ENCODE measurements at places on chromosomes 13 and 19.

DNA sequence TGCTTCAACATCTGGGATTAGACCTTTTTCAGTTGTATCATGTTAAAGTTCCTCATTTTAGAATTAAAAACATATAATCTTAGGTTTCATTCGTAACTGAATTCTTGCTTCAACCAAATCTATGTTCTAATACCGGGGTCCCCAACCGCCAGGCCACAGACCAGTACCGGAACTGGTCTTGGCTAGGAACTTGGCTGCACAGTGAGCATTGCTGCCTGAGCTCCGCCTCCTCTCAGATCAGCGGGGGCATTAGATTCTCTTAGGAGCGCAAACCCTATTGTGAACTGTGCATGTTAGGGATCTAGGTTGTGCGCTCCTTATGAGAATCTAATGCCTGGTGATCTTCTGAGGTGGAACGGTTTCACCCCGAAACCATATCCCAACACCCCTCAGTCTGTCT lies 19.2 kb downstream of the ITM2B start:
- DNase-seq: no peak

DNA sequence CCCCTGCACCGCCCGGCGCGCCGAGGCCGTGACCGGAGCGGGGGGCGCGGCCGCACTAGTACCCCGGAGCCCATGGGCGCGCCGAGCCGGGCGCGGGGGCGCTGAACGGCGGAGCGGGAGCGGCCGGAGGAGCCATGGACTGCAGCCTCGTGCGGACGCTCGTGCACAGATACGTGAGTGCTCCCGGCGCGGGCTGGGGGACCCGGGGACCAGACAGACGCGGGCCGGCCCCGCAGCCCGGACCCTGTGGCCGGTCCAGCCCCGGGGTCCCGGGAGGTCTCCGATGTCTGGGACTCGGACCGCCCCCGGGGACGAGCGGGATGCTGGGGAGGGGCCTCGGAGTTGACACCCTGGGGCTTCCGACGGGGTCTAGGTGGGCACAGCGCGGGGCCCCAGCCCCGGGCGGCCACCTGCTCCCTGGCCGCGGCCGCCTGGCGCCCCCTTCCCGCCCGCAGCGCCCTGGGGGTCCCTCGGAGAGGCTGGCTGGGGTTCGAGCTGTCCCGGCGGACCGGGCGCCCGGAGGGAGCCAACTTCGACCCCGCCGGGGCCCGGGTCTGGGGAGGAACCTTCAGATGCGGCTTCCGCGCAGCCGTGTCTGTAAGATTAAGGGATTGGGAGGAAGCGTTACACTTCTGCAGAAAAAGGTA lies 568 bp downstream of the ATP11A start:
- peak; percentile 75 for DNase-seq

DNA sequence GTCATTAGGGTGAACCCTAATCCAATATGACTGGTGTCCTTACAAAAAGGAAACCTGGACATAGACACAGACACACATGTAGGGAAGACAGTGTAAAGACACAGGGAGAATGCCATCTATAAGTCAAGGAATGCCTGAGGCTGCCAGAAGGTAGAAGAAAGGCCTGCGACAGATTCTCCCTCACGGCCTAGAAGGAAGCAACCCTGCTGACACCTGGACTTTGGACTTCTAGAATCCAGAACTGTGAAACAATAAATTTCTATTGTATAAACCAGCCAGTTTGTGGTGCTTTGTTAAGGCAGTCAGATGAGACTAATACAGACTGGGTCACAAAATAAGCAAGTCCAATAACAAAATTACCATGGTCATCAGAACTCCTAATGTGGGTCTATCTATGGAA lies 120.4 kb downstream of the ENOX1 start:
- DNase-seq: no peak

GRCh38 chr19:15265850-15266248 lies 33.6 kb upstream of the EPHX3 start:
- peak; percentile 94 for DNase-seq

All from muscle of back (tissue), 13 donors.